ENCODE measurements at places on chromosomes 2 and 18.

- no peak for DNase-seq
Observed at GRCh38 chr2:69742322-69742952, 503 bp downstream of the ANXA4 start.

DNA sequence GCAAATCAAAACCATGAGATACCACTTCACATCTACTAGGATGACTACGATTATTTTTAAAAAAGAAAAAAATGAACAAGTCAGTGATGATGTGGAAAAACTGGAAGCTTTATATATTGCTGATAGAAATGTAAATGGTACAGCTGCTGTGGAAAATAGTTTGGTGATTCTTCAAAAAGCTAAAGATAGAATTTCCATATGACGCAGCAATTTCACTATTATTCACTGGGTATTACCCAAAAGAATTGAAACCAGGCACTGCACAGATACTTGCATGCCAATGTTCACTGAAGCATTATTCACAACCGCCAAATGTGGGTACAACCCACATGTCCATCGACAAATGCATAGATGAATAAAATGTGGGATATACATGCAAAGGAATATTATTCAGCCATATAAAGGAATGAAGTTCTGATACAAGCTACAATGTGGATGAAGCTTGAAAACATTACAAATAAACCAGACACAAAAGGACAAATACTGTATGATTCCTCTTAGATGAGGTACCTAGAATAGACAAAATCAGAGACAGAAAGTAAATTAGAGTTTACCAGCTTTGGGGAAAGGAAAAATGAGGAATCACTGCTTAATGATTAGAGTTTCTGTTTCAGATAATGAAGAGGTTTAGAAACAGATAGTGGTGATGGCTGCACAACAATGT lies 11.1 kb downstream of the RTTN start:
- DNase-seq: no peak

GRCh38 chr2:218648088-218648786 lies 11.2 kb downstream of the ZNF142 start:
- peak; percentile 39 for DNase-seq

DNA sequence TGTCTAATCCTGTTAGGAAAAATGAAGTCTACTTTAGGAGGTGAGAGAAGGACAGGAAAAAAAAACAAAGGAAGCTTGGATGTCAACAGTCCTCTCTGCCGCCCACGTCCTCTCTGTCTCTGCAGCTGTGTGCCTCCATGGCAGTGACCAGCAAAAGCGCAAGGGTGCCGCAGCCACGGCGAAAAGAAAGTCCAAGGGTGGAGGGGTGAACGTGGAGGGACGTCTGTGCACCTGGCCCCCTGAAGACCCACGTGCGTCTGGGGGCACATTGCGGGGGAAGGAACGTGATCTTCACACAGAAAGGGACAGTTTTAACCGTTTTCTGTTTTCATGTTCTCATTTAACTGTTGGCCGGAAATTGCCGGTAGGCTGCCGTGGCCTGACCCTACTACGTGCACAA lies 152.7 kb downstream of the MBP start:
- DNase-seq: no peak

- no peak for DNase-seq
Observed at GRCh38 chr2:104402825-104403224, 451.1 kb upstream of the POU3F3 start.

GRCh38 chr18:78499586-78499985 lies 480.0 kb upstream of the SALL3 start:
- no peak for DNase-seq

- no peak for DNase-seq
Observed at GRCh38 chr2:155846259-155846658, 486.3 kb downstream of the NR4A2 start.

DNA sequence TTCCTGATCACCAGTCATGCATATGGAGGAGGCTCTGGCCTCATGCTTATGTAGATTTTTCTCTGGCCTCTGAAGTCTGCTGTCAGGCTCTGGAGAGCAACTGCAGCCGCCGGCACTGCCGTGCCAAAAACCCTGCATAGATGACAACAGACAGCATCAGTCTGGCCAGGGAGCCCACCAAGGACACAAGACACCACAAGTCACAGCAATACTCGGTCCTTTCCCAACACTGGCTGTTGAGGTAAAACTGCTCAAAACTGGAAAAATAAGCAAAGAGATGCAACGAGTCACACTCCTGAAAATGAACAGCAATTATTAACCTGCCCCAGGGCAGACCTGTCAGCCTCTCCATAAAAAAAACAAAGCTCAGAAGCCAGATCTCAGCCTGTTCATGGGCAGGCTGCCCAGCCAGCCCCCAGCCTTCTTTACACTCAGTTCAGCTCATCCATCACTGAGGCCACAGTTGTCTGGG lies 186.0 kb upstream of the RAB6C start:
- DNase-seq: no peak

DNA sequence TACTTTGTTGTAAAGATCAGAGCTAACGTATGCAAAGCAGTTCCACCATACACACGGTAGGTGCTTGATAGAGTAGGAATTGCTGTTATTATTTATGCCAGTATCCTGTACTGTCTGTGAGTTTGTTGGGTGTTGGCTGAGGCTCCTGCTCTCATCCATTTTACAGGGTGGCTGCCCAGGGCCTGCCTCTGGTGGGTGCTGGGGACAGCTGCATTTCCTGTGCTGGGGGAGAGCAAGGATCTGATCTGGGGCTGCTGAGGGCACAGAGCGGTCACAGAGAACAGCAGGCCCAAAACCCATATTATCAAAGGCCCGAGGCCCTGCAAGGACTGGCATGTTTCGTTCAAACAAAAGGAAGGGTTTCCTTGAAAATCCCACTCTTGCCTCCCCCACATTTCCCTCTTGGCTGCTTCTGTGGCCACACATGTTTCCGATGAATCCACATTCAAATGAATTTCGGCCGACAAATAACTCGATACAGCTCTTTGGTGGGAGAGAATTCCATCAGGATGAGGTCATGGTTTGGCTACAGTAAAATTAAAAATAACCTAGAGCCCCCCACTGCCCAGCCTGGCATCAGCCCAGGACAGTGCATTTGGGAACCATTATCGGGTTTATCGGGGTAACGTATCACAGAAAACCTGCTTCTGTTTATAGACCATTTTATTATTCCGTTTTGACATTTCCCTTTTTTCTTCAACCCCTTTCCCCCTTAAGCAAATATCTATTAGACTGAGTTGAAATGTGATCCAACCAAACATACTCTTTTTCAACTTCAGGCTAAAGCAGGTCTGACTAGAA lies 143.4 kb downstream of the CYRIA start:
- DNase-seq: no peak

GRCh38 chr18:74633652-74634352 lies 36.1 kb downstream of the ZNF407 start:
- DNase-seq: no peak

All from GM12892 (cell line).